ENCODE measurements at places on chromosomes 7 and 10. TPM values are rescaled to one million over a fixed set of nuclear protein-coding genes. Genes with fewer than 3 reads are reported as not detected.

GRCh38 chr7:41045556-41046123 lies 657.2 kb downstream of the INHBA start:
- H3K27ac ChIP-seq = no peak overlapping the region
- H3K4me3 ChIP-seq = no peak overlapping the region

- no peak overlapping the region for H3K4me3 ChIP-seq
- H3K27ac ChIP-seq = no peak overlapping the region
- no peaks in the 10 kb centered on the region for H3K4me1 ChIP-seq
- H3K27me3 ChIP-seq = no peaks in the 10 kb centered on the region
Measured at GRCh38 chr7:48617993-48618392, 306.4 kb upstream of the CDC14C start.

- peaks cover 100% of the 10 kb centered on the region for H3K4me1 ChIP-seq
- no peak overlapping the region for H3K27ac ChIP-seq
- H3K4me3 ChIP-seq = no peak overlapping the region
- no peaks in the 10 kb centered on the region for H3K27me3 ChIP-seq
- no peak for DNase-seq
- H3K36me3 ChIP-seq = peaks cover 15% of the 10 kb centered on the region
Measured at GRCh38 chr10:5806745-5807144, 6.5 kb downstream of the GDI2 start.

DNA sequence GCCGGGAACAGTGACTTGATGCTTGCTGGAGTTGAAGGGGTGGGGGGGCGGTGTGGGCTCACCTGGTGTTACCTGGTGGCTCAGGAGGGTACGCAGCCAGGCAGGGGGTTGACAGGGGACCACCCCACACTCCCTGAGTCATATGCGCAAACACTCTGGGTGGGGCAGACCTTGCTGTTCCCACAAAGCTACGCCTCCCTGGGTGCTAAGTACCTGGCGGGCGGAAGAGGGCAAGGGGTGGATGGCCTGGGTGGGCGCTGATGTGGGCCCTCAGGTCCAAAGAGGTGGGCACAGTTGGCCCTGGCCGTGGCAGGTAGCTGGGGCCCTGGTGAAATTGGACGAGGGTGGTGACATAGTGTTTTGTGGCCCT lies 13.9 kb downstream of the STX1A start:
- peaks cover 17% of the 10 kb centered on the region for H3K4me1 ChIP-seq
- DNase-seq = no peak
- no peaks in the 10 kb centered on the region for H3K36me3 ChIP-seq
- H3K27me3 ChIP-seq = no peaks in the 10 kb centered on the region
- H3K4me3 ChIP-seq = no peak overlapping the region
- H3K27ac ChIP-seq = no peak overlapping the region

DNA sequence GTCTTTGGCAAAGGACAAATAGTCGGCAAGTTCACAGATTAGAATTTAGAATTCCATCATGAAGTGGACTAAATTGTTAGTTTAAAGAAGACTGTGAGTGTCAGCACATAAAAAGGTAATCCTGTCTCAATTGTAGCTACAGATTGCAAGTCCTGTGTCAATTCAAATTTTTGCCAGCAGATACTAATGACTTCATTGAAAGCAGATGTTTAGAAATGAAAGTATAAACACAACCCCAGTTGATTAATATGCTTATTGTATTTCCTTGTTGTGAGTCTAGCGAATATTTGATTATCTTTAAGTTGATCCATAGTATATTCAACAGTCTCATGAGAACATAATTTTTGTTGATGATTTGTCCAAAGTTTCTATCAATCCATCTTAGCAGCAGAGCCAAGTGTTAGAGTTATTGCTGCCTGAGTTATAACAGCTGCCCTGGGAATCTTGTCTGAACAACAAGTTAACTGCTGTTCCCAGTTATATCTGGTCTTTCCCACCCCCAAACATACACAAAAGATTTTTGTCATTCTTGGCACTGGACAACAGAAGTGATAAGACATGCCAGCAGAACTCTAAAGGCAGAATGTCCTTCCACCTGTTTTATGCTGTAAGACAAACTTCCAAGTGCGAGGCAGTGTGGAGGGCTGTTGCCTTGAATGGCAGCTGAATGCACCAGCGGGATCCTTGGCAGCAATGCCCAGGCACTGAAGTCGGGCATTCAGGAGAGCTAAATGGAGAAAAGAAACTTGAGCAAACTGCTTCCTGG lies 21.3 kb upstream of the HERPUD2 start:
- H3K4me1 ChIP-seq = peaks cover 11% of the 10 kb centered on the region
- no peaks in the 10 kb centered on the region for H3K27me3 ChIP-seq
- no peak overlapping the region for H3K4me3 ChIP-seq

DNA sequence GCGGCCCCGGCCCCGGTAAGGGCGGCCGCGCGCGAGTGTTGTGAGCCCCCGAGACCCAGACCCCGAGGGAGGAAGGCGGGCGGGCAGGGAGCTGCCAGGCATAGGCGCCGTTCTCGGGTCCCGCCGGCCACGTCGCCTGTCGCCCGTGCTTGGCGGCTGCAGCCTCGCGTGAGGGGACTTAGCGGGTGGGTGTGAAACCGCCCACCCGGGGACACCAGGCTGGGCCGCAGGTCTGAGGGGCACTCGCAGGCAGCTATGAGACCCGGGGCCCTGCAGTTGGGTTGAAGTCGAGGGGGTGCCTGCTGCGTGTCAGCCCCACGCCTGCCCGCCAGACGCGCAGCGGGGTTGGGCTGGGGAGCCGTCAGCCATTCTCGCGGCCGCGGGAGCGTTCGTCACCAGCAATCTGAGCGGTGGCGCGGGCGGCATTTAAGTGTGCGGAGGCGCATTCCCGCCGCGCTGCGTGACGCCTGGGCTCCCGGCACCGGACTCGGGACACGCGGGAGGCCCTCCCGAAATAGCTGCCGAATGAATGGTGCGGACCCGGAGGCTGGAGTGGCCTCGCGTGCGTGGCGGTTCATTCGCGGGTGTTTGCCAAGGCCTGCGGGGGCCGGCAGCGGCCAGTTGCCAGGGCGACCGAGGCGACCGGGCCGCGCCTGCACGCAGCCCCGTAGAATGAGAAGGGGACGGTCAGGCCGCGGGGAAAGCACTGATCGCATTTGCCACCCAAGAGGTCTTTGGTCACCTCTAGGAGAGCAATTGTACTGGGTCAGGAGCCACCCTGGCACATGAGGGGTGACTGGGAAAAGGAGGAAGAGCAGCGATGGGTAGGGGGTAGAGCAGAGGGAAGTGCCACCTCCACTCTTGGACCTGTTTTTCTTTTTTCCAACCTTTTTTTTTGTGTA lies 750 bp downstream of the ZNF398 start:
- peak; percentile 93 for DNase-seq
- H3K4me3 ChIP-seq = peak overlapping the region; percentile 91
- peak overlapping the region; percentile 80 for H3K27ac ChIP-seq
- no peaks in the 10 kb centered on the region for H3K36me3 ChIP-seq

- no peaks in the 10 kb centered on the region for H3K27me3 ChIP-seq
- H3K36me3 ChIP-seq = no peaks in the 10 kb centered on the region
- H3K27ac ChIP-seq = peak overlapping the region; percentile 98
- no peak overlapping the region for H3K4me3 ChIP-seq
- DNase-seq = peak; percentile 75
Measured at GRCh38 chr7:44750921-44751571, 2.4 kb downstream of the ZMIZ2 start.

DNA sequence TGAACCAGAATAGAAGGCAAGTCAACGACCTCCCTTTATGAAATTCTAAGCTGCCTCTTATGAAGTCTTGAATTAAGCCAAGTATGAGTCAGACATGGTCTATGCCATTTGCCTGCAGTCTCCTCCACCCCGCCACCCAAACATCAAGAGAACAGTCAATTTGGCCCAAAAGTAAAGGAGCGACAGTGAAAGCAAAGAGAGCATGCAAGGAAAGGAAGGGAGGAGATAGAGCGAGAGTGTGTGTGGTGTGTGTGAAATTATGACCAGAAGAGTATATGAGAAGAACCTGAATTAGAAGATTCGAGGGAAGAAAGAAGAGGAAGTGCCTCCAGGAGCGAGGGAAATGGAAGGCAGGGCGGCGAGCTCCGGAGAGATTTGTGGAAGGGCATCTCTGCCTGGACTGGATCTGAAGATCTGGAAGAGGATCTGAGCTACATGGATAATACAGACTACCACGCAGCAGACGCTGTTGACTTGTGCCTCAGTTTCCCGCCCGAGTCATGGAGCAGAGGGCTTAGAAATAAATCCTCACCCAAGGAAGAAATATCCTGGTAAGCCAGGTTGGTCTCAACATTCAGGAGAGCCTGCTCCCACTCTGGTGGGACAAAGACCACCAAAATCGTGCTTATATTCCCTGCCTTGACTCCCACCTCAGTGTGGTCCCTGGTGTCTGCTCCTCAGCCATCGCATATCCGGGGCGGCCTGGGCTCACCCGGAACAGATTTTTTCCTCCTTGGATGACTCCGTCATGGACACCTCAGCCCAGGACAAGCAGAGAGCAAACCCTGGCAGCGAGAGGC lies 459 bp downstream of the ZDHHC6 start:
- H3K27ac ChIP-seq = peak overlapping the region; percentile 85
- H3K27me3 ChIP-seq = no peaks in the 10 kb centered on the region
- peaks cover 49% of the 10 kb centered on the region for H3K36me3 ChIP-seq
- peak overlapping the region; percentile 90 for H3K4me3 ChIP-seq

DNA sequence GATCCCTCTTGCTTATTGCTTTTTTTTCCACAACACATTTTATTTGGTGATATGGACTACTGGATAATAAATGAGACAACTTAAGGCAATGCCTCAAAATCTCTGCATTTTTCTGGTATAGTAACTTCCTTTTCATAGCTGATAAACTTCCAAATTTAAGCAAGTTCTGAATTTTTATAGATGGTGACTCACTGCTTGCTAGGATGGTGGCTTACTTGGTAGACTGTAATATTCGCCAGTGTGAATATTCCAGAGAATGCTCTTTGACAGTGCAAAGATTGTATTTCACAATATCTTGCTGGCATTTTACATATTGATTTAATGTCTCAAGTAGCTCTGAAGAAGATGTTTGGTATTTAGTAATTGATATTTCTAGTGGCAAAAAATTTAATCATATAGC lies 472.4 kb downstream of the TFEC start:
- no peak for DNase-seq
- no peaks in the 10 kb centered on the region for H3K4me1 ChIP-seq
- H3K27ac ChIP-seq = no peak overlapping the region
- no peak overlapping the region for H3K4me3 ChIP-seq

- H3K36me3 ChIP-seq = no peaks in the 10 kb centered on the region
- H3K27ac ChIP-seq = no peak overlapping the region
- DNase-seq = no peak
- H3K4me1 ChIP-seq = no peaks in the 10 kb centered on the region
Measured at GRCh38 chr7:139328375-139328774, 12.8 kb upstream of the FMC1 start.

DNA sequence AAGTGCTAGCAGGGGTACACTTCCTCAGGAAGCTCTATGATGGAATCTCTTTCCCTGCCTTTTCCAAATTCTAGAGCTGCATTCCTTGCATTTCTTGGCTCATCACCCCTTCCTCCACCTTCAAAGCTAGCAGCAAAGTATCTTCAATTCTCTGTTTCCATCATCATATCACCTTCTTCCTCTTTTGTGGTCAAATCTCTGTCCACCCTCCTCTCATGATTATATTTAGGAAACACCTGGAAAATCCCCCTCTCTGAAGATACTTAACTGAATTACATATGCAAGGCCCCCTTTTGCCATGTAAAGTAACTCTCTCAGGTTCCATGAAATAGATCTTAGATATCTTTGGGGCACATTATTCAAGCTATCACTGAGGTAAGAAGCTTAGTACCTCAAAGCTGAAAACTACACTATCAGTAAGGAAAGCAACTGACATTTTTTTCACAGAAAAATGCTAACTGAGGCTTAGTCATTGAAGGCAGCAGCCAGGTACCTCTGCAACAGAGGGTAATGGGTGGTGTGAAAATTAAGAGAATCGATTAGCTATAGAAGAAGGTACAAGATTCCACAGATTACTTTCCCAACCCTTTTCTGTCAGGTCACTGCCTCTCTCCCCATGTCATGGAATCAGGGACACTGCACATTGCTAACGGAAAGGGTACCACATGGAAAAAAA lies 197.3 kb downstream of the MACC1 start:
- H3K4me3 ChIP-seq = no peak overlapping the region
- no peaks in the 10 kb centered on the region for H3K36me3 ChIP-seq
- H3K27me3 ChIP-seq = no peaks in the 10 kb centered on the region
- no peak overlapping the region for H3K27ac ChIP-seq
- H3K4me1 ChIP-seq = peaks cover 9% of the 10 kb centered on the region
- DNase-seq = no peak

GRCh38 chr7:159157714-159158113 lies 13.0 kb upstream of the VIPR2 start:
- H3K4me1 ChIP-seq = no peaks in the 10 kb centered on the region
- no peak overlapping the region for H3K4me3 ChIP-seq
- H3K36me3 ChIP-seq = no peaks in the 10 kb centered on the region
- DNase-seq = no peak
- no peaks in the 10 kb centered on the region for H3K27me3 ChIP-seq
- H3K27ac ChIP-seq = no peak overlapping the region

DNA sequence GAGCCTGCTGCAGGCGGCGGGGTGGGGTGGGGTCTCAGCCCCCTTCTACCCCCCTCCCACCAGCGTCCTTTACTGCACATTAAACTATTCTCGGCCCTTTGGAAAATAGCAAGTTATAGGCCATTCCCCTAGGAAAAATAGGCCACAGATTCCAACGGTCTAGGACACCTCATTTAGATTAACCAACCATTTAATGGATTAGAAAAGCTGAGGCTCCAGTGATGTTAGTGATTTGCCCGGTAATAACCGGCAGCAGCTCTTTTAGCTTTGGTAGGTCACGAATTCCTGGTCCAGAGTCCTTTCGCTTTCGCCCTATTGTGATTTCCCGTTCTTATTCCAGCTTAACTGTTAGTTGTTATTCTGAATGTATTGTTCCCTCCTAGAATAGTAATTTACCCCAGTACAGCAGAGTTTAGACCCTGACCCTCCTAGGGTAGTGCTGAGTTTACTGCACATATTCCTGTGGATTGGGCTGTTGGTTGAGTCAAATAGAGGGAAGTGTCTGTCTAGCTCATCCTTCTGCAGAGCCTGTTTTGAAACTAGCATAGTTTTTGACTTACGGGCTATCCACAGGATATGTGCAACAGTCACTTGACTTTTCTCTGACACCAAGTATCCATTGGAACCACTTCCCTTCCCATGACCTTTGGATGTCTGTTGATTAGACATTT lies 754 bp downstream of the GSTO1 start:
- peaks cover 61% of the 10 kb centered on the region for H3K4me1 ChIP-seq
- no peak for DNase-seq
- H3K27me3 ChIP-seq = no peaks in the 10 kb centered on the region
- peaks cover 27% of the 10 kb centered on the region for H3K36me3 ChIP-seq
- H3K27ac ChIP-seq = peak overlapping the region; percentile 97
- peak overlapping the region; percentile 94 for H3K4me3 ChIP-seq

DNA sequence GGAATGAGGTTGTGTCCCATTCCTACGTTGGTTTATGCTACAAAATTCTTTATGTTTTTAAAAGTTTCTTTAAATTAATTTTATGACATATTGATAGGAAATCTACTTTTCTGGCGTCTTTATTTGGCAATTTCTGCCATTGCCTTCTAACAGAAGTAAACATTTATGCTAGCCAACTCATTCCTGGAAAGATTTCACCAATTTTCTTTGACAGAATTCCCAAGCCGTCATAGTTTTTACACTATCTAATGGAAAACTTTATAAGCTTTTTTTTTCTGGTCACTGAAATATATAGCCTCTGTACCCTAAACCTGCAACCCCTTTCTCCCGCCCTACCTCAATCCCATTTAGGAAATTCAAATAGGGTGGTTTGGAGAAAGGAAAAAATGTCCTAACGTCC lies 6.1 kb upstream of the TCAF1 start:
- no peak overlapping the region for H3K4me3 ChIP-seq
- no peaks in the 10 kb centered on the region for H3K27me3 ChIP-seq
- no peaks in the 10 kb centered on the region for H3K36me3 ChIP-seq
- DNase-seq = no peak

HECW1 gene
- total RNA-seq = 0.40 TPM

SPDYE11 gene
- not detected for total RNA-seq

AKR1C8 gene
- total RNA-seq = not detected

SPDYE2B gene
- not detected for total RNA-seq

FFAR4 gene
- 0.13 TPM for total RNA-seq

GPRIN2 gene
- total RNA-seq = not detected

PRKAR2B gene
- 32.5 TPM for total RNA-seq
